Mucosa of descending colon (tissue), 3 donors: ENCODE measurements at places on chromosomes 4 and X.

GRCh38 chr4:110668463-110669235 lies 45.8 kb upstream of the PITX2 start:
- DNase-seq = no peak

- DNase-seq = no peak
These were observed 369.6 kb downstream of the PCDH7 start for GRCh38 chr4:31089815-31090214.

DNA sequence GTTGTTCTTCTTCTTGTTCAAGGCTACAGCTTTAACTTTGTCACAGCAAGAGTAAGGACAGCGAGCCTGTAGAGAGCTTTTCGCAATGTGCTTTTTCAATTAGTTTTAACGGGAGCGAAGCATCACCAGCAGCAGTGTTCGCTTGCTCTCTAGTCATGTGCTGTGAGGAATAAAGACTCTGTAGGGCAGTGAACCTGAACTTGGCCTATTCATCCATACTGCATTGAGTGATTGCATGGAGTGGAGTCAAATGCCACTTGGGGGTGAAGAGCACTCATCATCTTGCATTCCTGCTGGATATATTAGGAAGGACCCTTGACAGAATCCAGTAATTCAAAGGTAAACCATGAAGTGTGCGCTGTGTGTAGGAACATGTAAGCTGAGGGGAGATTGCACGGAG lies 240.0 kb downstream of the FRMPD4 start:
- no peak for DNase-seq

- DNase-seq = no peak
These were observed 32.9 kb downstream of the CCNQ start for GRCh38 chrX:153565996-153566580.

DNA sequence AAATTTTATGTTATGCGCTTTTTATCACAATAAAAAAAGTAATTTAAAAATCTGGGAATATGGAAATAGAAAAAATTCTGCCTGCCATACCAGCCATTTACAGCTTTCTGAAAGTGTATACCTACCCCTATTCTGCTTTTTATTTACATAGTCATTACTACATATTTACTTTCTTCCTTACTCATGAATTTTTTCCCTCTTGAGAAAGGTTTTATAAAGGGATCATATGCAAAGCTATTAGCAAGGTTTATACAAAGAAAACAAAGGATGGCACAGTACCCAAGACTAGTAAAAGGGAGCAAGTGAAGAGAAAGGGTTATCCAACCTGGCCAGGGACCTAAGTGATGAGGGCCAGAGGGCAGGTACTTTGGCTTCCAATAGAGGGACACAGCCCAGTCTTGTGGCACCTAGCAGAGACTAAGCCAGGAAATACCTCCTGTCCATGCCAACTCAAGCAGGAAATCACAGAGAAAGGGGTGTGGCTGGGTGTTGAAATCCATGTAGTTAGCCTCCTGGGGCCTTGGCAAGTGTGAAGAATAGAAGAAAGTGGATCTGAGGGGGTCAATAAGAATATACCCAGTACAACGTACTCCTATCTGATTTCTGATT lies 207.3 kb upstream of the VEGFC start:
- no peak for DNase-seq

- no peak for DNase-seq
These were observed 68.8 kb downstream of the ATXN3L start for GRCh38 chrX:13250826-13251580.

DNA sequence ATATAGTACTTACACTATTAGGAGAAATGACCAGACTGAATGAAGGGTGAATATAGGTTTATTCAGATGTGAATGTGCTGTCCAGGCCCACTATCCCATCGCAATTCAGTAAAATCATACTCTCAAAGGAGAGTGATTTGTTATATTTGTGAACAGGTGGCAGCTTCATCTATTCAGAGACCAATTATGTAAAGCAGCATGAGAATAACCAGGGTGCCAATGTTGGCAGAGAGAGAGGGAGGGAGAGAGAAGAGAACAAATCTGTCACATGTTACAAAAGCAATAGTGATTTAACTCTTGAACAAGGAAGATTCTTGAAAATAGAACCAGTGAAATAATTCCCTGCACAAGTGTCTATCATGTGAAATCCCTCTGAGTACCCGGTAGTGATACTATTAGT lies 38.9 kb upstream of the TLL1 start:
- DNase-seq = no peak

GRCh38 chrX:113929004-113929403 lies 654.9 kb upstream of the HTR2C start:
- peak; percentile 47 for DNase-seq

DNA sequence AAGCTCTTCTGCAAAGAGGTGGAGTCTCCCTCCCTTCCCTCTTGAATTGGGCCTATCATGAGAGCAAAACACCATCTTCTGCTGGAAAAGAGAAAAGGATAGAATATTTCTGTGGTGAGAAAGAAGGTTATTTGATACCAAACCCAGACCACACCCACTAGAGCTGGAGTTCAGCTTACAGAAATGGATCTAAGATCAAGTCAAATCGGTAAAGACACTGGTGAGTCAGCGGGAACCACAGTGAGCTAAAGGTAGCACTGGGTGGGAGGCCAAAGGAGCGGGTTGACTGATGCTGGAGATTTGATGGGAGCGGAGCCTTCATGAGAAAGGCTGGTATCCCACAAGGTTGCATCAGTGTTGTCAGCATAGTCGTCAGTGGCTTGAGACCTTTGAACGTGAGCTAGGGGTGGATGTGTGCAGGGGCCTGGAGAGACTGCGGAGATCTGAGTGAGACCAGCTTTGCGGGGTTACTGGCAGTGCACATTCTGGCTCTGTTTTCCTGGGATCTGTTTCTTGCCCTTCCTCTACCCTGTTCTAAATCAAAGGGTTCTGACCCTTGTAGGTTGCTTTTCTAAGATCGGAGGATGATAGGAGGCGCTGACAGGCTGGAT lies 106.4 kb upstream of the SCOC start:
- no peak for DNase-seq

DNA sequence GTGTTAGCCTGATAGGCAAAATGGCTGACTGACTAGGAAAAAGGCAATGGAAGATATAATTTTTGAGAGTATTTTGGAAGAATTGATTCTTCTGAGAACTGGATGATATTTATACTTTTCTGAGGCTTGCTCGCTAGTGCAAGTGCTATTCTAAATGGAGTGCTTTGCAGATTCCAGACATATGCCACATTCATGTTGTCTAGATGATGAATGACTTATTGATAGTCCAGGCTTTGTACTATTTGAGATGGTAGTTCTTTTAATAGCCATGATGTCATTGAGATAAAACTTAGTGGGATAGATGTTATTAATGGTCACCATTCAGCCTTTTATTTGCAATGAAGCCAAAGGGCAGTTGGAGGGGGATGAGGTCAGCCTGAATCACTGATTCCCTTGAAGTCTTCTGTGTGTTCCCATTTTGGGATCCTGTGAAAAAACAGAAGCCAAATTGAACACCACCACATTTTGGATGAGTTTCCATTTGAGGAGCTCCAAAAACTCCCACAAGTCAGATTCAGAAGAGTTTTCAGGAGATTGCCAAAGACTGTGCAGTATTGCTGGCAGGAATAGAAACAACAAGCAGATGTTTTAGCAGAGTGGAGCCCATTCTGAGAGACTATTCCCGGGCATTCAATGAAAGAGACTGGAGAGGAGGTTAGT lies 184.1 kb downstream of the IL1RAPL2 start:
- DNase-seq = no peak
